ENCODE measurements at places on chromosomes 6 and 20. TPM values are rescaled to one million over a fixed set of nuclear protein-coding genes. Genes with fewer than 3 reads are reported as not detected.

Gene BCKDHB
- total RNA-seq: 10.0 TPM

Gene PHACTR1
- 2.4 TPM for total RNA-seq

Gene SLC16A10
- total RNA-seq: 3.8 TPM

Gene PXT1
- not detected for total RNA-seq

DNA sequence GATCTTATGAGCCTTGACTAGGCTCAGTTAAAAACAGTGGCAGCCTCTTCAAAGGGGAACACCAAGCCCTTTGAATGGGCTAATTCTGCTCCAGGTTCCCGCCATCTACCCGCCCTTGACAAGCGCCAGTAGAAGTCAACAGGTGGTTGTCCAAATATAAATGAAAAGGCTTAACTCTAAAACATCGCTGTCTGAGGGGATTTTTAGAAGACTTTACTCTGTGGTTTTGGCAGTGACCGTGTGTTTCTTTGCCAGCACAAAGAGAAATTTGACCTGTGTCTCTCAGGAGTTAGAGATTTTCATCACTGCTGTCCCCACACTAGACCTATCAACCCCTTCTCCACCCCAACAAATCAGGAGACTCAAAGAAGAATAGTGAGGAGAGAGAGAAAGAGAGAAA, 19.8 kb upstream of the SIM1 start:
- H3K27me3 ChIP-seq: no peaks in the 10 kb centered on the region
- H3K4me3 ChIP-seq: no peak overlapping the region
- H3K4me1 ChIP-seq: no peaks in the 10 kb centered on the region
- no peaks in the 10 kb centered on the region for H3K36me3 ChIP-seq
- H3K27ac ChIP-seq: no peak overlapping the region

DNA sequence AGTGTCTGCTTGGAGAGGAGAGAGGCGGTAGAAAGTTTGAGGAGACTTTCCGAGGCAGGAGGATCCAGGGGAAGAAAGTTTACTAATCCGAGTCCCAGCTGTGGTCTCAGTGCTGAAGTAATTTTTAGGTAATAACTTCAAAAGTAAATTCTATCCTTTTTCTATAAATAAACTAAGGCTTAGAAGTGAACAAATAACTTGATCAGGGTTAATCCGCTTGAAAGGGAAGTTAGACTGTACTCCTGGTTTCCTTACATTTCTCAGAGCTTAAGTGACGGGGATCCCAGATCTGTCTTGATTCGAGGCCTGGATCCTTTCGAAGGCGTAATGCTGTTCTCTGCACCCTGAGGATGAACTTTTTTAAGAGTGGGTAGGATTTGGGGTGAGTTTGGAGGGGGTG, 2.6 kb downstream of the STK35 start:
- no peak for DNase-seq
- peak overlapping the region; percentile 96 for H3K27ac ChIP-seq
- no peaks in the 10 kb centered on the region for H3K27me3 ChIP-seq
- peak overlapping the region; percentile 77 for H3K4me3 ChIP-seq
- H3K4me1 ChIP-seq: peaks cover 3% of the 10 kb centered on the region

DNA sequence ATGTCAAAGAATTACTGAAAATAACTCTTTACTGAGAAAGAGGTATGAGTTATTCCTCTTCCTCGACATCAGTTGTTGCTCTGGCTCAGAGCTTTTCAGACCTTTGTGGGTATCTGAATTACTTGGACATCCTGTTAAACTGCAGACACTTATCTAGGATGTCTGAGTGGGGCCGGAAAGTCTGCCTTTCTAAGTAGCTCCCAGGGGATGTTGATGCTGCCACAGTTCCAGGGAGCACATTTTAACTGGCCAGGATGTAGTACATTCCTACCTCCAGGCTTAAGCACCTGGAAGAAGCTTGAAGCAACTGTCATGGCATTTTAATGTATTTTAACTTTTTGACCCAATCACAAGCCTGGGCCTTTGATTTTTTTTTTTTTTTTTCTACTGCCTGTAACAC, 265.8 kb upstream of the PLCB4 start:
- H3K27me3 ChIP-seq: no peaks in the 10 kb centered on the region
- DNase-seq: no peak
- H3K27ac ChIP-seq: no peak overlapping the region
- no peaks in the 10 kb centered on the region for H3K4me1 ChIP-seq
- no peaks in the 10 kb centered on the region for H3K36me3 ChIP-seq
- no peak overlapping the region for H3K4me3 ChIP-seq

DNA sequence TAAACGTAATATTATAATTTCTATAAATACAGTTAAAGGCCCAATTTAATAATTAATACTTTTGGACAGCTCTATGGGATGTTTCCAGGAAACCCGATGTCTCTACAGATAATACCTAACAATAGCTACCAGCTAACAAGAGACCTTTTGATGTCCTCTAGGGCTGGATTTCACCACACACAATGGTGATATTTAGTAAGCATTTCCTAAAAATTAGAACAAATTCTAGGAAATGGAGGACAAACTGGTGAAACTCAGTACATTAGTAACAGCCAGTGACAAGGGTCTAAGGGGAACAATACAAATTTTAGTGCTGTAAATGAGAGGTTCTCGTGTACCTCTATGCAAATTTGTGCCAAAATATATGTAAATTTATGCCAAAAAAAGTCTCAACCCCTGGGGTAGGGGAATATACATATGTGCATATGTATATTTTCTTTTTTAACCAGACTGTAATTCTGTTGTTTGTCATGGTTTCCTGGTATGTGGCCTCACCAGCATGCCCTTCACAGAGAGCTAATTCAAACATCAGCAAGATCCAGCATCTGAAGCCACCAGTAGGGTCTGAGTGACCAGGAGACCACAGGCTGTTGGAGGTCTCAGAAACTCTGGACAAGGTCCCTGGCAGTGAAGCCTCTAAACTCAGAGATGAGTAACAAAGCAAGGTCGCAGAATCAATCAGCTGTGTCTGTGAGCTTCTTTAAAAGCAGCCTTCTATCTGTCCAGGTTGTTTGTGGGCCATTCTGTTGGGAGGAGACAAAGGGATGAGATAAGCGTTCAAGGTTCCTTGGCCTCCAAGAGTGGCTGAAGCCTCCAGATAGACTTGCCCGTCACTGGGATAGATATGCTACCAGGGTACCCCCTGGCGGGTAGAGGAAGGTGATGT, 235.1 kb upstream of the RREB1 start:
- no peaks in the 10 kb centered on the region for H3K36me3 ChIP-seq
- no peaks in the 10 kb centered on the region for H3K4me1 ChIP-seq

GRCh38 chr6:101286146-101286545, 107.4 kb upstream of the GRIK2 start:
- no peak for DNase-seq
- no peaks in the 10 kb centered on the region for H3K4me1 ChIP-seq
- no peak overlapping the region for H3K27ac ChIP-seq
- no peaks in the 10 kb centered on the region for H3K36me3 ChIP-seq
- no peak overlapping the region for H3K4me3 ChIP-seq

- no peaks in the 10 kb centered on the region for H3K27me3 ChIP-seq
- H3K36me3 ChIP-seq: no peaks in the 10 kb centered on the region
- no peak overlapping the region for H3K4me3 ChIP-seq
- H3K27ac ChIP-seq: peak overlapping the region; percentile 49
- H3K4me1 ChIP-seq: peaks cover 8% of the 10 kb centered on the region
Observed at GRCh38 chr20:63698739-63699465, 2.5 kb downstream of the TNFRSF6B start.

- H3K4me1 ChIP-seq: no peaks in the 10 kb centered on the region
- H3K27ac ChIP-seq: no peak overlapping the region
- no peak for DNase-seq
- H3K4me3 ChIP-seq: no peak overlapping the region
- H3K27me3 ChIP-seq: no peaks in the 10 kb centered on the region
Observed at GRCh38 chr20:38523697-38524096, 51.1 kb downstream of the RALGAPB start.

DNA sequence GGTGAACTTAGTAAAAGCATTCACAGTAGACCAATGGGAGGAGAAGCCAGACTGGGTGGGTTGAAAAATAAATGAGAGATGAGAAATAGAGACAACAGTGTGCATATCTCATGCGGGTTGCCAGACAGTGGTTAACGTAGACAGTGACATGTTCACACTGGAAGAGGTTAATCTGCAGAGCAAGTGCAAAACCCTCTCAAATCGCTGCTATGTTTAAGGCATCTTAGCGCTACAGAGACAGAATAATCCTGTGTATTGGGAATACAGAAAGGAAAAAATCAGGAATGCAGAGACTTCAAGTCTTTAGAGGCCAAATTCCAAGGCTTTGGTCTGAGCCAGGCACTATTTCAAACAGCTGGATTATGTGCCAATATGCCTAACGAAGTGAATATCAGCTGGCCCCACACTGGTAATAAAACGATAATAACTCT, 107.1 kb downstream of the TSHZ2 start:
- no peaks in the 10 kb centered on the region for H3K27me3 ChIP-seq
- no peak for DNase-seq
- no peak overlapping the region for H3K4me3 ChIP-seq
- H3K27ac ChIP-seq: no peak overlapping the region
- H3K36me3 ChIP-seq: no peaks in the 10 kb centered on the region

DNA sequence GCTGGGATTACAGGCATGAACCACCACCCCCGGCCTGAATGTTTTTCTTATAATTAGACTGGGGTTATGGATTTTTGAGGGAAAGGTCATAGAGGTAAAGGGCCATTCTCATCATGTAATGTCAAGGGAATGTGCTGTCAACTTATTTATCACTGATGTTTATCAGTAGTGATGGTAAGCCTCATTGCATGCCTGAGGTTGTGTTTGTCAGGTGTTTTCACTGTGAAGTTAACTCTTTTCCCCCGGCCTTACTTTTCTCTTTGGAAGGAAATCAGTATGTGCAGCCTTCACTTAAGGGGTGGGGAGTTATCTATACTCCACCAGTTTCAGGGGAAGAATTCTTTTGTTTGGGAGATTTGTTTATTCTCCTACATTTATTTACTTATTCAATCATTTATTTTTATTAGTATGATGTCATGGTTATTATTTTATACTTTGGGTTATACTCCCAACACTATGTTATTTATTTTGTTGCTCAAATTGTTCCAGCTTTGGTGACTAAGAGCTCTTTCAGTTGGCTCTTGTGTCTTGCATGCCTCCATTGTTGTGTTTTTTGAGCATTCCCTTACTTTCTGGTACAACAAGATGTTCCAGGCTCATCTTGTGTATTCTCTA, 2.8 kb upstream of the SLC17A5 start:
- H3K27ac ChIP-seq: no peak overlapping the region
- H3K4me1 ChIP-seq: peaks cover 7% of the 10 kb centered on the region
- no peak for DNase-seq

DNA sequence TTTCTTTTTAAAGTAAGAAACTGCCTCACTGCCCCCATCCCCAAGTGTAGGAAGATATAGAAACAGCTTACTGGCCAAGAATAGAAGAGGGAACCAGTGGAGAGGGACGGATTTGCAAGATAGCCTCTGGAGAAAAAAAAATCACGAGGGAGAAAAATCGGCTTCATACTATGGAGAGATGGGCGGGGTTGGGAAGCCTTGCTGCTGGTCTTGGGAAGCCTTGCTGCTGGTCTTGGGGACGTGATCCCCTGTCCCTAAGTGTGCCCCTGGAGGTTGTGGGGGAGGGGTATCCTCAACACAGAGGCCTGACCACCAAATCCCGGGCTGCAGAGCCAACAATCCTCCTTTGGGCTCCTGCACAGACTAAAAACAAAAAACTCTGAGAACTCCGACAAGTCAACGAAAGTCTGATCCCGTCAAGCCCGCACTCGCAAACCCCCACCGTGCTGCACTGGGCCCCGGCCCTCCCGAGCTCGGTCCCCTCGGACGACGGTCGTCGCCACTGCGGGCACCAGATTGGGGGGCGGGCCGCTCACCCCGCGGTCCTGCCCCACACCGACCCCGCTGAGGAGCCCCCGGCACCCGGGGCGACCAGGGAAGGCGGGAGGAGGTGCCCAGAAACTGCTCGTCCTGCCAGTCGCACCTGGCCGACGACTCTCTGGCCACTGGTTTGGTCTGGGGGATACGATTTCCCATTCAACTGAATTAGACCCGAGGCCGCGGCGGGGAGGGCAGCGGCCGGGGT, 750 bp downstream of the MAP7 start:
- H3K27ac ChIP-seq: no peak overlapping the region
- H3K36me3 ChIP-seq: no peaks in the 10 kb centered on the region
- H3K4me1 ChIP-seq: no peaks in the 10 kb centered on the region
- H3K4me3 ChIP-seq: peak overlapping the region; percentile 69
- no peaks in the 10 kb centered on the region for H3K27me3 ChIP-seq

DNA sequence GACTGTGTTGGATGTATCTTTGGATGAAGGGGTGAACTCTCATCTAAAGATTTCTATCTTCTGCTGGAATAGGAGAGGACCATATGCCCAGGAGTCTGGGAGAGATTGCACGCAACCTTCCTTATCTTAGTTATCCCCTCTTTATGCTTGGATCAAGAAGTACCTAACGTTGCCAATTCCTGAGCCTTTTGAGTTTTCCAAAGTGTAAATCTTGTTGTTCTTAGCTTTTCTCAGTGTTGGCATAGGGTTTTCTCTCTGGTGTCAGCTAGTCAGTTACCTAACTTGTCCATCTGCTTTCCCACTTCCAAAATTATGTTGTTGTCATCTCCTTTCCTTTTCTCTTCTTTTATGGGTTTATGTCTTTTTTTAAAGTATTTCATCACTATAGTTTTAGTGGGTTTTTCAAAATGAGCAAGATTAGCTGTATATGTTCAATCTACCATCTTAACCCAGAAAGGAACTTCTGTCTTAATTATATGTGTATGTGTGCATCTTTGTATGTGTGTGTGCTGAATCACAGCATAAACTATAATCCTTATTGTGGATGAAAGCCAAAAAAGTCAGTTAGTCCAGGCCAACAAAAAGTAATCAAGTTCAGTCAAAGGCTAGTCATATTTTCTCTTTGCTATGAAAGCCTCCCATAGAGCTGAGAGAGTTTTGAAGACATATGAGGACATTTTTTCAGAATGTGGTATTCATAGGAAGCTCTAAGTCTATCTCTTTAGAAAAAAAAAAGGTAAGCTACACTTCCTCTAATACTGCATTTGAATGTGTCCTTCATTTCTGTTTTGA, 72.1 kb downstream of the KHDC1L start:
- no peak for DNase-seq
- H3K27ac ChIP-seq: no peak overlapping the region
- H3K4me3 ChIP-seq: no peak overlapping the region
- H3K4me1 ChIP-seq: no peaks in the 10 kb centered on the region
- H3K36me3 ChIP-seq: no peaks in the 10 kb centered on the region

- no peaks in the 10 kb centered on the region for H3K4me1 ChIP-seq
- no peak for DNase-seq
- no peak overlapping the region for H3K4me3 ChIP-seq
Observed at GRCh38 chr20:17520583-17520982, 10.6 kb downstream of the BFSP1 start.

DNA sequence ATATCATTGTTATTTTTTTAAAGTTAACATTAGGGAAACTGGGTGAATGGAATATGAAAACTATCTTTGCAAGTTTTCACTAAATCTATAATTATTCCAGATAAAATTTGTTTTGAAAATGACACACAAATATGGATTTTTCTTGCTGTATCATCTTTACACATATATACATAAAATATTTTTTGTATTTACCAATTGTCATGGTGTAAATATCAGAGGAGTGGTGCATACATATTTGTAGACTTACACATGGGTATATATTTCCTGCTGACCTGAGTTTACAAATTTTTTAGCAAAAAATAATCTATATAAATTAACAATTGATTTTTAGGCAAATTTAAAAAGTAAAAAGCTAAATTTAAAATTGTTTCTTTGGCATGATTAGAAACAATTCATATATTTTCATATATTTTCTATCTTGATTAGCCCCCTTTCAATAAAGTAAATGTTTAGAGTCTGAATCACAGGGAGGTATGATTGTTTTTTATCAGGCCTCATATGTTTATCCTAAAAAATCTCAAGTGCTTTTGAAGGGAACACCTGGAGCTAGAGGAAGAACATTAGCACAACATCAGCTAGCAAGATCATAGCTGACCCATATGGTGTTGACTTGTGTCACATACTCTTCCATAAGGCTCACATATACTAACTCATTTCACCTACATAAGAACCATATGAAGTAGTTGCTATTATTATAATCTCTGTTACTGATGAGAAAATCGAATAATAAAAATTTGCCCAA, 671.8 kb upstream of the GJE1 start:
- no peak for DNase-seq
- no peak overlapping the region for H3K27ac ChIP-seq
- no peak overlapping the region for H3K4me3 ChIP-seq
